ENCODE measurements at places on chromosomes 1 and 21. TPM values are rescaled to one million over a fixed set of nuclear protein-coding genes. Genes with fewer than 3 reads are reported as not detected.

Gene CELA2A
- total RNA-seq = not detected

Gene RUNX3
- 2.0 TPM for total RNA-seq

Gene OVAAL
- total RNA-seq = not detected

Gene HSPB7
- total RNA-seq = 143 TPM

DNA sequence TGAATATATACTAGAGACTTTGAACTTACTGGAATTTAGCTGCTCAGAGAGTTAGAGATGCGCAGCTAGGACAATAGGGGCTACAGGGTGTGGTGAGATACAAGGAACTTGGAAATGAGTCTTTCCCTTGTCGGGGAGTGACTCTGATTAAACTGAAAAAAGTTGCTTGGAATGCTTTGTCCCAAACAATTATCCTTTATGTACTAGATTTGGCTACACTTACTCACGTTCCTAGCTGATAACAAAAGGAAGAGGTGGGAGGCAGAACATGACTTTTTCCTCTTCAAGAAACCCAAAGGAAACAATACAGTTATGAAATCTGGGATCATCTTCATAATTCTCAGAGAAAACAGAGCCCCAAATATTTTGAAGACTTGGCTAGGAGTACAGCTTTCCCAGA is 6.9 kb upstream of the CGN start:
- no peak for ATAC-seq

GRCh38 chr1:160284220-160284781 is 632 bp downstream of the PEX19 start:
- peak; percentile 42 for ATAC-seq

DNA sequence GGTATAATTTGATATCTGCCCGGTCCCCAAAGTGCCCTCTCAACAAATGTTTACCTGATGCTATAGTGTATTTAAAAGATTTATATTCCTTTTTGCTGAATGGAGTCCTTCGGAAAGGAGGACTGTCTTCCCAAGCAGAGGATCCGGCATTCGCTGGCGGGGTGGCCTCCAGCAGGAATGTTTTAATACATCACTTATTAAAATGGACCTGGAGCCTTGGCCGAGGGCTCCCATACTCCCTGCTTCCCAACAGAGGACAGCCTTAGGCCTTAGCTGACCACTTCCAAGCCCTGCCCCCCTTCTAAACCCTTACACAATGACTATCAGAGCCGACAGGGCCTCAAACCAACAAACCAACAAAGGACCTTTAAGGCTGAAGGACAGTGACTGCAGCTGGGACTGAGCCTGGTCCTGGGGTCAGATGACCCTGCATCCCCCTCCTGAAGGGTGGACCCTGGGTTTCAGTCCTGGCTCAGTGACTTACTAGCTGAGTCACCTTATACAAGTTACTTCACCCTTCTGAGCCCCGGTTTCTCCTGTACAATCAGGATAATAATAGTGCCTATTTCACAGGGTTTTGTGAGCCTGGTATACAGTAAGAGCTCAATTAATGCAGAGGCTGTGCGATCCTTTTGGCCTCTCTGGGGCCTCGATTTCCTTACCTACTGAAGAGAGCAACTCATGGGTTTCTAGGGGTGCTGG is 5.6 kb downstream of the CAMK2N1 start:
- no peak for ATAC-seq

DNA sequence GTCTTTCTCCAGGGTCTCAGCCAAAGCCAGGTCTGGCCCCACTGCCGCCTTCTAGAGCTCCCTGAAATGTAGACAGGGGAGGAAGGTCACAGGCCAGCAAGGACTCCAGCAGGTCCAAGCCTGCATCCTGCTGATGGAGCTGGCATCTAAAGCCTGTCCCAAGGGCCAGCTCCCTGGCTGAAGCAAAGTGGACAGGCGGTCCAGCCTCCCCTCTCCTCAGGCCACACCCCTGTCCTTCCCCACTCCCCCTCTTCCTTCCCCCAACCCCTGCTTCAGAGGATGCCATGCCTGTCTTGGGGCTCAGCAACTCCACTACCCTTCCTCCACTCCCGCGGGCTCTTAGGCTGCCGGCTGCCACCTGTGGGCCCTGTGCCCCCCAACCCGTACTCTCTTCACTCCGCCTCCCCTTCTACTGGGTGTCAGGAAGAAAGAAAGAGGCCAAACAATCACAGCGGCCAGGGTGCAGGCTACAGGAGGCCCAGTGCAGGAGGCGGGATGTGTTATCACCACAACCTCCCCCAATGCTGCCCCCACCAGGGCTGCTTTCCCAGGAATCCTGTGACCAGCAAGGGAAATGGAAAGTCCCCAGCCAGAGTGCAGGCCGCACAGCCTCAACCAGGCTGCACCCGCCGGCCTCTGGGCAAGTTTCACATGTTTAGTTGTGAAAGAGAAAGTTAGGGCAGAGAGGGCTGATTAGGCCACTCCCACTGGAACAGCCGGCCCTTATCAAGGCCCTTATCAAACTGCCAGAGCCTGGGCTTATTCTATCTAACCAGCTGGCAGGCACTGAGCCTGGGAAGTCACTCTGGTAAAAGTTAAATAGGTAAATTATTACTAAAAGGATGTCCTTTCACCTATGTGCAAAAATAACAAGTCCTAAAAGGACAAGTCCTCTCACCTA is 34.1 kb downstream of the ACOT7 start:
- peak; percentile 80 for ATAC-seq

- no peak for ATAC-seq
These were observed 20.7 kb upstream of the ADARB1 start for GRCh38 chr21:45053561-45054226.

DNA sequence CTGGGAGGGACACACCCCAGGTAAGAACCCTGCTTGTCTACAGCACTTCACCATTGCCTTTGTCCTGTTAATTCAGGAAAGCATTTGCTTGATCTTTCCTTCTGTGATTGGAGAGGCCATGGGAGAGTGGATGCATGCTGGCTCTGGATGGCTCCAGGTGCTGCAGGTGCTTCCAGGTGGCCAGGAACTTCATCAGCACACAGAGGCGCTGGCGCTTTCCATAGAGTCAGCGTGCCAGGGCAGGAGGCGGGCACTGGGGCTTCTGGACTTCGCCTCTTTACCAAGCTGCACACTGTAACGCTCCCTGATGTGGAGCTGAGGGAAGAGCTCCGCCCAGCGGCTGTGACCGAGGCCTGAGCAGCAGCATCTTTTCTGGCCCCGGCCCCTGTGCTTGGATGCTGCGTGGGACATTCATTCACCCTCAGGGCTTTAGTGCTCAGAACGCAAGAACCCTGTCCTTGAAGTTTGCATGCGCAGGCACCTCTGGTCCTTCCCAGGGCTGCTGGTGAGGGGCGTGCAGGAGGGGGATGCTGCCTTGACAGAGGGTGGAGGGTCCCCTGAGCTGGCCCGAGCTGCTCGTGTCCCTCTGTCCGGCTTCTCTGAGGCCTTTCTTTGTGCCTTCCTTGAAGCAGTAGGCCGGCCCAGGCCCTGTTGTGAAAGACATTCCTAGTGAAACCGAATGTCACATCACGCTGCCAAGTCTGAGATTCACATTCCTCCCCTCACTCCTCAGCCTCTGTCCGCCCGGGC is 1.6 kb upstream of the MX2 start:
- peak; percentile 62 for ATAC-seq

- no peak for ATAC-seq
These were observed 86.0 kb downstream of the UCHL5 start for GRCh38 chr1:192973202-192973601.

DNA sequence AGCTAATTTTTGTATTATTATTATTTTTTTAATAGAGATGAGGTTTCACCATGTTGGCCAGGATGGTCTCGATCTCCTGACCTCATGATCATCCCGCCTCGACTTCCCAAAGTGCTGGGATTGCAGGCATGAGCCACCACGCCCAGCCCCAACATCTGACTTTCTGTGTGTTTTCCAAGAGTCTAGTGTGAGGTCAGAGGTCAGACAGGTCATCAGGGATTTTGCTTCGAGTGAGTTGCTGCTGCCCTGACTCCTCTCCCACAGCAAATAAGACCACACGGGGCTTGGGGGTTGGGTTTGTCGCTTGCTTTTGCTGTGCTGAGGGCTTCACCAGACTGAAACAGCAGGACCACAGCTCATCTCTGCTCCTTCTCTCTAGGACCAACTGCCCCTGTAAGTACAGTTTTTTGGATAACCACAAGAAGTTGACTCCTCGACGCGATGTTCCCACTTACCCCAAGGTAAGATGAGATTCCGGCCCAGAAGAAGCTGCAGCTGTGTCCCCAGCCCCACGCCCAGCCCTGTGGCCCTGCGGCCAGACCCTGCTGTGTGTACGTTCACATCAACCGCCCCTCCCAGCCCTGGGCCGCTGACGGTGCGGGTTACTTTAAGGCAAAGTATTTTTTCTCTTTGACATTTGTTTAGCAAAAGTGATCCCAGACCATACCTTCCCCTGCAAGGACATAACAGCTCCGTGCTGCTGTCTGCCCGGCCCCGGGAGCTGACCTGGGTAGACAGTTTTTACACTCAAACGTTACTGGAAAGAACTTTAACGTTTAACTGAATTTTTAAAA is 97.5 kb downstream of the PDE9A start:
- ATAC-seq = peak; percentile 62

GRCh38 chr1:104092698-104093097 is 343.0 kb downstream of the AMY1C start:
- ATAC-seq = no peak

- peak; percentile 85 for ATAC-seq
These were observed 24.8 kb downstream of the RNF19B start for GRCh38 chr1:32939655-32940371.

GRCh38 chr1:205348554-205349487 is 7.9 kb downstream of the KLHDC8A start:
- ATAC-seq = no peak

GRCh38 chr1:183032122-183032921 is 9.1 kb downstream of the LAMC1 start:
- ATAC-seq = no peak

- ATAC-seq = no peak
These were observed 31.1 kb upstream of the MACF1 start for GRCh38 chr1:39173119-39173994.

DNA sequence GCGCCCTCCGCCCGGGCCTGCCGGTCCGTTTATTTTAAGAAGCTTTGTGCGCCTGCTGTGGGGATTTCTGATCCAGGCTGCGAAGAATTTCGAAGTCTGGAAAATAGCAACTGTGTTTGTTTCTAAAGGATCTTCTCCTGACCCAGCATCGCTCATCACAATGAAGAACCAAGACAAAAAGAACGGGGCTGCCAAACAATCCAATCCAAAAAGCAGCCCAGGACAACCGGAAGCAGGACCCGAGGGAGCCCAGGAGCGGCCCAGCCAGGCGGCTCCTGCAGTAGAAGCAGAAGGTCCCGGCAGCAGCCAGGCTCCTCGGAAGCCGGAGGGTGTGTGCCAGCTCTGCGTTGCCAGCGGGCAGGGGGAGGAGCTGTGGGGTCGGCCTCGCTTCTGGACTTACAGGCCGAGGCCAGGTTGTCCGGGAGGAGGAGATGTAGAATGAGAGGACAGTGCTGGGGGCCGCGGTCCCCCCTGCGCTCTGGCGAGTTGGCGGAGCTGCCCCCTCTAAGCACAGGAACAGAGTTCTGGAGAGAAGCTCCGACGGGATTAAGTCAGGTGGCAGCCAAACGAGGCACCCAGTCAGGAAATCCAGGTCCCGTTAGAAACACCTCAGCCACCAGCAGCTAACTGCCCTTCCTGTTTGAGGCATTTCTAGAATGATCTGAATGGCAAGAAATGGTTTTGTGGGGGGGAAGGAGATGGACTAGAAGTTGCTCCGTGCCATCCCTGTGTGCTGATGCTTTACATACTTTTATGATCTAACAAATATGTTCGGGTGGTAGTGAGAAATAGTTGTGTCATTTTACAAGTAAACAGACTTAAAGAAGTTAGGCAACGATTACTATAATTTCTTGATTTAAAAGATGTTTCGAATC is 948 bp downstream of the TXLNA start:
- peak; percentile 34 for ATAC-seq

DNA sequence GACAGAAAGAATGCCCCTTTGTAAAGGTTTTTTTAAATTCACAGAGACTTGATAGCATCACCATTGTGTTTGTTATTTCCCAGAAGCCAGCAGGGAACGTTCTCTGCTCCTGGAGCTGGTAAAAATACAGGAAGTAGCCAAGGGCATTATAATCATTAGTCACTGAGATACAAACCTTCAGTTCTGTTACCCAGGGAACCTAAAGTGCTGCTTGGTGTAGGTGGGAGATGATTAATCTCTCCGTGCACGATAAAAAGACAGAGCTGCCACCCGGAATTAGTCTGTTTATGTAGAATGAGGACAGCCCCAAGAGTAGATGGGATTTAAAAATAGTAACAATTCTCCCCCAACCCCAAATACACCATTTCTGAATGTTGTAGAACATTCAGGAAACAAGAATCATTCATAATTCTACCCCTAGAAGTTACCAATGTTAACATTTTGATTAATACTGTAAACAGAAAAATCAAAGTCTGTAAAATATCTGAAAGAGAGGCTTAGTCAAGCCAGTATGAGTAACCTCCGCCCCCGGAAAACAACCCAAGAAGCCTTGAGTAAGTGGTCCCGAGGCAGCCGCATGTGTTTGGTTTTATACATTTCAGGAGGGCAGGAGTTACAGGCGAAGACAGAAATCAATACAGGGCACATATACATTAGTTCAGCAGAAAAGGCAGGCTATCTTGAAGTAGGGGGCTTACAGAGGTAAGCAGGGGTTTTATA is 45.3 kb upstream of the CTBS start:
- ATAC-seq = no peak

DNA sequence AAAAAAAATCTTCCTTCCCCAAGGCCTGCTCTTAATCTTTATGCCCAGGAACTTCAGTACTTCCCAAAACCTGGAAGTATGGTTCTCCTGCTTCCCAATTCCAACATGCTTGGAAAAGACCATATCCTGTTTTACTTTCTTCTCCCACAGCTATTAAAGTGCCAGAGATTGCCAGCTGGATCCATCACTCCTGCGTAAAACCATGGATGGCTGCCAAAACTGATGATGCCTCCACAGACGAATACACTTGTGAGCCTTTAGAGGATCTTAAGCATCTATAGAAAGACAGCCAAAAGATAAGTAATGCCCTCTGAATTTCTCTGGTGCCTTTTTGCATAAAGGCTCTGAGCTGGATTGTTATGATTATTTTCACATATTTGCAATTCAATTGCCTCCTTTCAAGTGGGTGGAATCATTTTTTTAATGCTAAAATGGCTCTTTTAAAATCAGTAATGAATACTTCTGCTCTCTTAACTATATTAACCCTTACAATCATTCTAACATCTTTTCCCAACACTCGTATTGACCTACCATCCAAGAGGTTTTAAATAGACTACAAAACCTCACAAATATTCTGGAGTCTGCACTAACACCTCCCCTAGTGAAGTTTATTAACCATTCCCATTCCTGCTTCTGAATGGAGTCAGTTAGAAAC is 1807.8 kb downstream of the BRINP3 start:
- ATAC-seq = no peak

- no peak for ATAC-seq
These were observed 44.1 kb downstream of the MEGF6 start for GRCh38 chr1:3566951-3567804.
